Type B pancreatic cell (in vitro differentiated cells): ENCODE measurements at places on chromosomes 16 and 17. TPM values are rescaled to one million over a fixed set of nuclear protein-coding genes. Genes with fewer than 3 reads are reported as not detected.

DNA sequence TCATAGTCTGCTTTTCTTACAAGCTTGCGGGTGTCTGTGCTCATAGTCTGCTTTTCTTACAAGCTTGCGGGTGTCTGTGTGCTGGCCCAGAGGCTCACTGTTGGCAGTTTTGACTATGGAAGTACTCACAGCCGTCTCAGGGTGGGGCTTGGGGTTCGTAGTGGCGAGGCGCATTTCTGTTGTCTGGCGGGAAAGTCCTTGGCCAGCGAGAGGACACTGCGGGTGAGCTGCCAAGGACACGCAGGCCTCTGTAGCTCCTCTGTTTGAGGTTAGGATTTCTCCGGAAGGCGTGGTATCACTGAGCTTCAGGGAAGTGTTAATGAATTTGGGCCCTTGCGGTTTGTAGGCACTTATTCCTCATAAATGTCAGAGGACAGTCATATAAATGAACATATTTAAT is 13.5 kb downstream of the TBCD start:
- no peak overlapping the region for H3K27ac ChIP-seq
- peaks cover 34% of the 10 kb centered on the region for H3K36me3 ChIP-seq

DNA sequence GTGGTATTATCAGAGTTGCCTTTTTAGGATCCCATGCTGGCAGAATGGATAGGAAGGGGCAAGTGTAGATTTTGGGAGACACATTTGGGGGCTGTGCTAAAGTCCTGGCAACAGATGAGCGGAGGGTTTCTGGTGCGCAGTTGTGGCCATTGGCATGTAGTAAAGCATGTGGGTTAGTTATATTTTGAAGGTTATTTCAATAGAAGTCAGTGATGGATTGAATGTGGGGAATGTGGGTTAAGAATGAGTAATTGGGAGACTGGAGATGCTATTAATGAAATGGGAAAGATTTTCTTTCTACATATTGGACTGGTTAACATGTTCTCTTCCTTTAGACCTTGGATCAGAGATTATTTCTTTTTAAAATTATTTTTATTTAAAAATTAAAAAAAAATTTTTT is 10.0 kb downstream of the DUS2 start:
- no peaks in the 10 kb centered on the region for H3K27me3 ChIP-seq
- H3K27ac ChIP-seq = peak overlapping the region; percentile 30
- peaks cover 9% of the 10 kb centered on the region for H3K4me1 ChIP-seq
- no peak overlapping the region for H3K4me3 ChIP-seq
- no peak for DNase-seq
- peaks cover 8% of the 10 kb centered on the region for H3K36me3 ChIP-seq

Gene SDR42E2
- 0.19 TPM in 1 of 2 replicates, not detected in the other for total RNA-seq

Gene LGALS9B
- 0.29 and 0.36 TPM in 2 replicates for total RNA-seq

GRCh38 chr17:71251951-71252350 is 868.9 kb upstream of the SOX9 start:
- H3K4me1 ChIP-seq = no peaks in the 10 kb centered on the region
- H3K27me3 ChIP-seq = peaks cover 8% of the 10 kb centered on the region
- DNase-seq = no peak
- H3K27ac ChIP-seq = no peak overlapping the region
- H3K4me3 ChIP-seq = no peak overlapping the region

DNA sequence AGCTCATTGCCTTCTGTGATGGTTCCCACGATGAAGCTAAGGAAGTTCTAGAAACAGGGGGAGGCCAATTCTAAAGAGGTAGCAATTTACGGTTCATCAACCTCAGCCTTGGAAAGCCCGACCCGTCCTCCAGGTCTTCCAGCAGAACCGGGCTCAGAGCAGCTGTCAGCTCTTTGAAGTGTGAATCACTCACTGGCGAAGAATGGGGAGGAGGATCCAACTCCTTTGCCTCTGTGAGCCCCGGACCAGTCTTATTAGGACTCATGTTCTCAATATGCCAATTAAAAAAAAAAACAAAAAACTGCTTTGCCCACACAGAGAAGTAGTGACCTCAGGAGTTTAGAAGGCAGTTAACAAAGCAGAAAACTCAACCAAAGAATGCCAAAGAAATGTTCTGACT is 31.4 kb downstream of the STX8 start:
- no peak overlapping the region for H3K27ac ChIP-seq
- no peak for DNase-seq
- no peak overlapping the region for H3K4me3 ChIP-seq
- H3K27me3 ChIP-seq = no peaks in the 10 kb centered on the region
- H3K4me1 ChIP-seq = no peaks in the 10 kb centered on the region

GRCh38 chr16:50338371-50339231 is 30.2 kb downstream of the BRD7 start:
- no peaks in the 10 kb centered on the region for H3K4me1 ChIP-seq
- H3K36me3 ChIP-seq = peaks cover 40% of the 10 kb centered on the region
- no peaks in the 10 kb centered on the region for H3K27me3 ChIP-seq

DNA sequence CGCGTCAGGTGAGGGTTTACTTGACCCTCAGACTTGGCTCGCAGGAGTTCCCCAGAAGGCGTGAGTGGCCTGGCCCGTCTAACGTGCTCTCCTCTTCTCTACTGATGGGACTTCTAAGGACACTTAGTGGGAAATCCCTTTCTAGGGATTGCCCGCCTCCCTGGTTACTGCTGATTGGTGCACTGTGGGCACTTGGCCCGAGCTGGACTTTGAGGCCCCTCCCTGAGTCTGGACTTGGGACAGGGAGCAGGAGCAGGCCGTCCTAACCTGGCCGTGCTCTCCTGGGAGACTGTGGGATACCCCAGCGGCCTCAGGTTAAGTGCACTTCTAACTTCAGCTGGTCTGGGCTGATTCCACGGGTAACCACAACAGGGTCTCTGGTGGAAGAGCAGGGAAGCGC is 14.7 kb downstream of the IFT140 start:
- no peak overlapping the region for H3K4me3 ChIP-seq
- no peak overlapping the region for H3K27ac ChIP-seq
- H3K36me3 ChIP-seq = no peaks in the 10 kb centered on the region

- peak; percentile 42 for DNase-seq
- H3K4me3 ChIP-seq = no peak overlapping the region
- peak overlapping the region; percentile 58 for H3K27ac ChIP-seq
- peaks cover 61% of the 10 kb centered on the region for H3K4me1 ChIP-seq
These were observed 80.0 kb downstream of the CCDC182 start for GRCh38 chr17:57665128-57665527.

DNA sequence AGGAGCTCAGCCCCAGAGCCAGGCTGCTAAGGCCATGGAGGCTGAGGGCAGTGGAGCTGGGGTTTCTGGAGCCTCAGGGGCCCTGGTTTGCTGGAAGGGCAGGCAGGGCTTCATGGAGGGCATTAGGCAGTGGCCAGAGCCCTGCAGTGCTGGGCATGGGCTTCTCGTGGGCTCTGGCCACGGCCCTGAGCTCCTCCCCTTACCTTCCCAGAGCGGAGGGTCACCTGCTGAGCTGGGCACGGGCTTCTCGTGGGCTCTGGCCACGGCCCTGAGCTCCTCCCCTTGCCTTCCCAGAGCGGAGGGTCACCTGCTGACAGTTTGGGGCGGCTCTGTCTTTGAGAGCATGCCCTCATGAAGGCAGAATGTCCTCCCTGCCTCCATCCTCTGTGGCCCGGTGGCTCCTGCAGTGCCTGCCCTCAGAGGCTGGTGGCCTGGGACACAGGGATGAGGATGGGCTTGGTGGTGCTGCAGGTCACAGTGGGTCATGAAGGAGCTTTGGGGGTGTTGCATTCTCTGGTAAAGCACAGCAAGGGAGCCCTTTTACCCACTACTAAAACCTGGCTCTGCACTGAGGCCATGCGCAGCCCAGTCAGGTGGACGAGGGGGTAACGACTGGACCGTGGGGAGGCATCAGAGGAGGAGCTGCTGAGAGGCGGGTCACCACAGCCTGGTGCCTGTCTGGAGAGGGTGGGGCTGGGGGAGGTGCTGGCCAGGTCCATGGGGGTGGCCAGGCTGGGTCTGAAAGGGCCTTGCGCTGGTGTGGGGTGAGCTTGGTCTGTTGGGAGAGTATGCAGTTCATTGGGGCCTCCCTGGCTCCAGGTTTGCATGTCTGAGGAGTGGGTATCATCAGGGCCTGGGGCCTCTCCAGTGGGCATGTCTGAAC is 2.9 kb upstream of the RNPS1 start:
- peak overlapping the region; percentile 59 for H3K4me3 ChIP-seq
- no peak overlapping the region for H3K27ac ChIP-seq
- no peak for DNase-seq
- H3K27me3 ChIP-seq = no peaks in the 10 kb centered on the region

DNA sequence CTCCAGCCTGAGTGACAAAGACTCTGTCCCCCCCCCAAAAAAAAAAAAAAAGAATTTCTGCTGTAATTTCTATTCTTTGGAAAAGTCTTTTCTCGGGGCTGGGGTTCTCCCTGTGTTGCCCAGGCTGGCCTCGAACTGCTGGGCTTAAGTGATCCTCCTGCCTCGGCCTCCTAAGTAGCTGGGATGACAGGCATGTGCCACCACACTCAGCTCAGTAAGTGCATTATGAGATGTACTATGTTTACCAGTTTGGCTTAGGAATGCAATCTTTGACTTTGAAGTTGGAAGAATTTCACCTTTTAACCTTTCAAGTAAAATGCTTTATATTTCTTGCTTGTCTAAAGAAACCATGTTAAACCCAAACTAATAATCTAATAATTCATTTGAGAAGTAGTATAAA is 28.0 kb upstream of the ADCY7 start:
- DNase-seq = no peak
- H3K27ac ChIP-seq = no peak overlapping the region
- no peaks in the 10 kb centered on the region for H3K36me3 ChIP-seq
- no peak overlapping the region for H3K4me3 ChIP-seq
- H3K27me3 ChIP-seq = peaks cover 4% of the 10 kb centered on the region

Gene MAF
- 20.4 and 33.0 TPM in 2 replicates for total RNA-seq

GRCh38 chr16:65308506-65308905 is 186.6 kb upstream of the CDH11 start:
- peaks cover 10% of the 10 kb centered on the region for H3K4me1 ChIP-seq
- no peak for DNase-seq
- H3K27me3 ChIP-seq = peaks cover 4% of the 10 kb centered on the region
- no peak overlapping the region for H3K4me3 ChIP-seq
- no peaks in the 10 kb centered on the region for H3K36me3 ChIP-seq

DNA sequence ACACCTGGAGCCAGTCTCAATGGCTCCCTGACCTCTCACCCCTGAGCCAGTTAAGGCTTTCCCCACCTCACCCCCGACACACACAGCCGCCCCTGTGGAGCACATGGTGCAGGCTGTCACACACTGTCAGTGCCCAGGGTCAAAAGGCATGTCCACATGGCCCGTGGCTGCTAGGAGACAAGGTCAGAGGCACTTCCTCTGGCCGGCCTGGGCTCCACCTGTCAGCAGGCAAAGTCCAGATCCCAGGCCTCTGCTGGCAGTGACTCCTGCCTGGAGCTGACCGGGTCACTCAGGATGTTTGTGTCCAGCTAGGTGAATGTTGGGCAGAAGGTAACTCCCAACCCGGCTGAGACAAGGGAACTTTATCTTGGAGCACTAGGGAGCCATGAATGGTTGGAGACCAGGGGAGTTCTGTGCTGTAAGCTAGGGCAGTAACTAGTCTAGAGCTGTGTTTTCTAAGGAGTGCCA is 6.0 kb downstream of the SREBF1 start:
- peaks cover 55% of the 10 kb centered on the region for H3K4me1 ChIP-seq
- H3K36me3 ChIP-seq = peaks cover 7% of the 10 kb centered on the region
- peak overlapping the region; percentile 23 for H3K4me3 ChIP-seq
- no peaks in the 10 kb centered on the region for H3K27me3 ChIP-seq
- no peak for DNase-seq
